ENCODE measurements at places on chromosomes 6 and 20.

DNA sequence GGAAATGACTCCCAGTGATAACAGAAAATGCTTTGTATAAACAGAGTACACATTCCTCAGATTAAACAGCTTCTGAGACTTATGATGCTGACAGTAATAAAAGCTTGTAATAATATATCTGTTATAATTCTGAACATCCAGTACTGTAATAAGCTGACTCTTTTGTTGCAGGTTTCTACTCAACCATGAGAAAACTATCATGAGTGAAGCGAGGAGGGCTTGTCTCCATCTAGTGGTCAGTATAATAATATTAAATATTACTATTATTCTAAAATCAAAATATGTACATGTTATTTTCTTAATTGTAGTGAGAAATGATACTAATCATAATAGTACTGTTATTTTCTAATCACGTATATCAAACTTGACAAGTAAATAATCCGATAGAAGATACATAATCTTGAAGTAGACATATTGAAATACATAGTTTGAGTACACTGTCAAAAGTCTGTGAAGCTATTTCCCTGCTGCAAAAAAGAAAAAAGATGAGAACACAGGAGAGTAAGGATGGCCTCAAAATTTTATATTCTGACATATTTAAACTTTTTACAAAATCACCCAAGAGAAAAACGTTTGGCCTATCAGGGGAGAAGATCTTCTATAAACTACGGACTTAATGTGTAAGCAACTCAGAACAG is 183.1 kb downstream of the MOXD1 start:
- DNase-seq, result peak; percentile 56

DNA sequence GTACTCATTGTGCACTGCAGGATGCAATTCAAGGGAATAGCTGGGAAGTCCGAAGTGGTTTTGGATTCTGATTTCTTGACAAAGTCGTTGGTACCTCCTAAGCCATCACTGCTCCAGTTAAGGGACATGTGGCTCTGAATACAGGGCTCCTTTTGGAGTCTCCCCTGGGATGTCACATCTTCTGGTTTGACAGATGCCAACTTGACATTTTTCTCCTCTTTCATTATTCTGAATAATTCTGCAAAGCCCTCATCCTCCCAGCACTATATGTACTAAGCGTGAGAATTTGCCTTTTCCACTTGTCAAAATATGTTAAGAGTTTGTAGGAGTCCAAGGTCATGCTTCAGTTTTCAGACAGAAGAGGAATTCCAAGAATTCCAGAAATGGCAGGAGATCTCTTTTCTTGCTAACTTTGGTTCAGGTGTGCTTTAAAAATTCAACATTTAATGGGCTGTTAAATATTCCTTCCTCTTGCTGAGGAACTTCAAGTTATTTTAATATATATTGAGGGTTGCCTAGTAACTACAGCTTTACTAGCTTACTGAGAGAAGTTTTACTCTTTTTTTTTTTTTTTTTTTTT is 38.7 kb downstream of the DOK5 start:
- DNase-seq, result peak; percentile 12

GRCh38 chr6:21883595-21884328 is 290.2 kb downstream of the SOX4 start:
- no peak for DNase-seq

- no peak for DNase-seq
Measured at GRCh38 chr6:1855890-1856289, 246.2 kb downstream of the FOXC1 start.

DNA sequence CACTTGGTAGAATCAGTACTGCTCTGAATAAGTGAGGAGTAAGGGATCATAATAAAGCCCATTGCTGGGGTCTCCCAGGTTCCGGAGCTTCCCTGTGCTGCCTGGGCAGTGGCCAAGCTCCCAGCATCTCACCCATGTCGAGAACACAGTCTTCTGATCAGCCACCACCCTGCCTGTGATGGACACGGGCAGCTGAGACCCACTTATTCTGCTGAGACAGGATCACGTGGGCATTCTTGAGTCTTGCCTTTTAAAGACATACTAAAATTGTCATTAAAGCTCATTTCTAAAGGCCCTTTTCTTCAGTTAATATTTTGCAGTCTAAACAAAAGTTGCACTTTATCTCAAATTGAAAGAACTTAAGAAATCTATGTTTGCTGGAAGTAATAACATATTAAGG is 42.7 kb upstream of the SLC22A2 start:
- peak; percentile 63 for DNase-seq

DNA sequence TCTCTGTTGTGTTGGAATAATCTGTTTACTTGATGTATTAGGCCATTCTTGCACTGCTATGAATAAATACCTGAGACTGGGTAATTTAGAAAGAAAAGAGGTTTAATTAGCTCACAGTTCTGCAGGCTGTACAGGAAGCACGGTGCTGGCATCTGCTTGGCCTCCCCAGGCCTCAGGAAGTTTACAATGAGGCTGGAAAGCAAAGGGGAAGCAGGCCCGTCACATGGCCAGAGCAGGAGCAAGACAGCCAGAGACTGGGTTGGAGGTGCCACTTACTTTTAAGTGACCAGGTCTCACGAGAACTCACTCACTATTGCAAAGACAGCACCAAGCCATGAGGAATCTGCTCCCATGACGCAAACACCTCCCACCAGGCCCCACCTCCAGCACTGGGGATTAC is 50.6 kb upstream of the FUCA2 start:
- DNase-seq, result no peak

GRCh38 chr6:138031417-138031816 is 75.8 kb downstream of the PERP start:
- no peak for DNase-seq

DNA sequence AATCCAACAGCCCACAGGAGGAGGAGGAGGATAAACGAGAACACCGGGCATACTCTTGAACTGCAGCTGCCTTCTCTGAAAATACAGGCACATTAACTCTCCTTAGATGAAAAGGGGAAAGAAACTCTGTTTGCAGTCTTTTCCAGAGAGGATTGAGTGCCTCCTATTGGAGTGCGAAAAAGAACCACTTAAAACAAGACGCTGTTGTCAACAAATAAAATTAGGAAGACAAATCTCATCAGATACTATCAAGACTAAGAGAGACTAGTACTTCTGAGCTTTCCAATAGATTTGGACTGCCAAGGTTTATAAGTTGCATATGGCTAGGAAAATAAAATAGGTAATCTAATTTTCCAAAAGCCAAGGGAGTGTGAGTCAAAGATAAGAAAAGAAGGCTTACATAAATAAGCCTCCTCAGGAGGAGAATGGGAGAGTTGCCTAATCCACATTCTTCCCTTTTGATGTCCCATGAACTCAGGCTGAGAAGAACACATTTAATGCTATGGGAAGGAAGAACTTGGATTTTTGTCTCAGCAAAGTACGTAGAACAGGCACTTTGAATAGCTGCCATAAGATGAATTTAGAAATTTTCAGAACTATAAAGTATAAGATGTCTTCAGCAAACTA is 154.7 kb downstream of the ARHGAP18 start:
- no peak for DNase-seq

GRCh38 chr6:134454794-134455193 is 136.9 kb upstream of the SGK1 start:
- DNase-seq, result no peak

- DNase-seq, result no peak
Measured at GRCh38 chr6:134394208-134394607, 76.3 kb upstream of the SGK1 start.

Measured in muscle of leg (tissue), 16 donors.